ENCODE measurements at places on chromosomes 7 and 10.

GRCh38 chr7:46440186-46440585 is 519.1 kb upstream of the IGFBP3 start:
- DNase-seq, result no peak

DNA sequence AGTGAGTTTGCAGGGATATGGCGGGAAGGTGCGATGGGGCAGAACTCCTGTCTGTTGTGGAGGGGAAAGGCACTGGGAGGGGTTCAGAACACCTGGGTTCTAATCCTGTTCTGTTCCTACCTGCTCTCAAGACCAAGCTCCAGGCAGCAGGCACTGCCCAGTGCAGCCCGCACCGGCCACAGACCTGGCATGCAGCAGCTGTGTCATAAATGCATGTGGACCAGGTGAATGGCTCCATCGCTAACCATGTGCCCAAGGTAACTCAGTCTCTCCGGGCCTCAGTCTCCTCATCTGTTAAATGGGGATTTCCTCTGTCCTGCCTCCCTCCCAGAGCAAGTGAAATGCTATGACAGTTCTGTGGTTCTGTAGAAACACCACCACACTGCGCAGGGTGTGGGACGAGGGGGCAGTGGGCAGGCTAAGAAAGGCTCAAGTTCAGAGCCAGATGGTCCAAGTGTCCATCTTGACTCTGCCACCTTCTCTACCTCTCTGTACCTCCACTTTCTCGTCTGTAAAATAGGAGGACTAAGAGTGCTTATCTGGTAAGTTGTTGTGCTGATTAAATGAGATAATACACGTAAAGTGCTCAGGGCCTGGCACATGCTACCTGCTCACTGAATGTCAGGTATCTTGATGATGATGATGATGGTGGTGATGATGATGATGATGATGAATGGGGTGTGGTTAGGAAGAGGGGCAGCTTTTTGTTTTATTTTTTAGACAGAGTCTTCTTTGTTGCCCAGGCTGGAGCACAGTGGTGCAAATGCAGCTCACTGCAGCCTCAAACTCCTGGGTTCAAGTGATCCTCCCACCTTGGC is 22.9 kb downstream of the ATP6V1F start:
- no peak for DNase-seq

- no peak for DNase-seq
These were observed 57.4 kb upstream of the EBF3 start for GRCh38 chr10:130021383-130021950.

DNA sequence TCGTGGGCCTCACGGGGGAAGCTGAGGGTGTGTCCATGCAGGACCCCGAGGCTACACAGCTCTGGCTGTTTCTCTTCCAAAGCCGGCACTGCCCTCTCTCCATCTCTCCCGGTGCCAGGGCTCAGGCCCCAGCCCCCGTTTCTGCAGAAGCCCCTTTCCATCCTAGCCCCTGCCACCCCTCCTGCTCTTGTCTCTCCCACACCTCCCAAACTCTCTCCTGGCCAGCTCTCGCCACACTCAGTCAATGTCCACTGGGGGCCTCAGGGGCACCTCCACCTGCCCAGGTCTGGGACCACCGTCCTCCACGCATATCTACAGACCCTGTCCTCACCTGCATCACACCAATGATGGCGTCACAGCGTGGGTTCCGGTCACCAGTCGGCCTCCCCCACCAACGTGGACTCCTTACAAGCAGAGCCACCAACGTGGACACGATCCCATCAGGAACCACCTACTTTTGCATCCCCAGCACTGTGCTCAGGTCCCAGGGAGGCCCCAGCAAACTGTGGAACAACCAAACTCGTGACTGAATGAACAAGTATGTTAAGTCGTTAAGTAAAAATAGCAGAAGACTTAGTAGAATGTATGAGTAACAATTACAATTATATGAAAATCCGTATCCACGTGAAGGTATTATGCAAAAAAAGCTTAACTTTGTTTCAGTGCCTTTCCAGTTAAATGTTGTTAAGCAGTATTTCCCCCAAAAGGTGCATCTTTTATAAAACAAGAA is 38.4 kb downstream of the DIP2C start:
- DNase-seq, result no peak

- DNase-seq, result no peak
These were observed 102.5 kb upstream of the CELF2 start for GRCh38 chr10:10915215-10915614.

- DNase-seq, result no peak
These were observed 19.2 kb downstream of the OGDHL start for GRCh38 chr10:49742683-49743463.

DNA sequence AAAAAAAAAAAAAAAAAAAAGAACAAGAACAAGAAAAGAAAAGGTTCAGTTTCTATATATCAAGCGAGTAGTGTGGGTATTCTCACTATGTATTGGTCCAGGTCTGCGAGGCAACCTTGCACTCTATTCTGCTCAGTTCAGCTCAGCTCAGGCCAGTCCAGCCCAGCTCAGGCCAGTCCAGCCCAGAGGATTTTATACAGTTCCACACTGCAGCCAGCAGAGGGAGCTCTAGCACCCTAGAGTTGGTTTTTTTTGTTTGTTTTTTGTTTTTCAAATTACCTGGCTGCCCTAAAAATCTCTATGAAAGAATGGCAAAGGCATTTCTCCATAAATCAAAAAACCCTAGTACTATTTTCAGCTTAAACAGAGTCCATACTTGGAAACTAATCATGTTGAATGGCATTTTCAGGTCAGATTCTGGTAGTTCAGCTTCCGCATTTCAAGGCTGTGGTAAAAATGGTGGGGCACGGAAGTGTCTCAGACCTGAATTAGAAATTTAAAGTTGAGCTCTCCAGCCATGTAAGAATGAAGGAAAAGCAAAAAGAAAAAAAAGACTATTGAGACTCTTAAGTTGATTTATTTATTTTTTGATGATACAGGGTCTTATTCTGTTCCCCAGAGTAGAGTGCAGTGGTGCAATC is 55.2 kb upstream of the GSDME start:
- DNase-seq, result peak; percentile 55

DNA sequence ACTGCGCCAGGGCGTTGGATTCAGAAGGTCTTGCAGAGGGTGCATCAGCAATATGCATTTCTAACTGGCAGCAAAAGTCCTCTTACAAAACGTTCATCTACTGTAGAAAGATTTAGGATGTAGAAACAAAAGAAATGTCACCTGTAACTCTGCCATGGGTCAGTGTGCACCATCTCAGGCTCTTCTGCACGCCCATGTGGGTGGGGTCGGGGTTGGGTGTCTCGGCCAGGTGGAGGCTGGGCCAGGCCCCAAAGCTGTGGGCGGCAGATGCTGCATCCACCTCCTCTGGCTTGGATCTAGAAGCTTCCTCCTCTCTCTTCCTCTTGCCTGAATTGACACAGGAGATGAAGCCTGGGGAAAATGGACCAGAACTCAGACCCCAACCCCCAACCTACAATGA is 111.3 kb upstream of the PPP2R2D start:
- DNase-seq, result no peak
